Mesothelial cell of epicardium (in vitro differentiated cells): ENCODE measurements at places on chromosomes 12 and 14. TPM values are rescaled to one million over a fixed set of nuclear protein-coding genes. Genes with fewer than 3 reads are reported as not detected.

Gene PPTC7
- total RNA-seq, result 14.2 to 15.3 TPM (median 14.5 TPM) in 3 replicates

Gene CCDC85C
- 82.2 to 85.2 TPM (median 82.3 TPM) in 3 replicates for total RNA-seq

Gene SPRYD4
- total RNA-seq, result 5.7 to 6.0 TPM (median 5.7 TPM) in 3 replicates

DNA sequence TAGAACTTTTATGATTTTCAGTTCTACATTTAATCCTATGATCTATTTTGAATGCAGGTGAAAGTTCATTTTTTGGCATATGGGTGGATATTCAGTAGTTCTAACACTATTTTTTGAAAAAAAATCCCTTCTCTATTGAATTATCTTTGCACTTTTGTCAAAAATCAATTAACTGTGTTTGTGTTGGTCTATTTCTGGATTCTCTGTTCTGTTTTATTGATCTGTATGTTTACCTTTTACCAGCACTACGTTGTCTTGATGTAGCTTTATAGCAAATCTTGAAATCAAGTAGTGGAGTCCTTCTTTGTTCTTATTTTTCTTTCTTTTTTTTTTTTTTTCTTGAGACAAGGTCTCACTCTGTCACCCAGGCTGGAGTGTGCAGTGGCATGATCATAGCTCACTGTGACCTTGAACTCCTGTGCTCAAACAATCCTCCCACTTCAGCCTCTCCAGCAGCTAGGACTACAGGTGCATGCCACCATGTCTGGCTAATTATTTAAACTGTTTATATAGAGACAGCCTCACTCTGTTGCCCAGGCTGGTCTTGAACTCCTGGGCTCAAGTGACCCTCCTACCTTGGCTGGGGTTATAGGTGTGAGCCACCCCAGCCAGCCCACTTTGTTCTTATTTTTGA, 31.9 kb downstream of the SLC39A9 start:
- H3K27ac ChIP-seq, result no peak overlapping the region
- peaks cover 51% of the 10 kb centered on the region for H3K36me3 ChIP-seq
- no peak overlapping the region for H3K4me3 ChIP-seq
- no peak for DNase-seq

GRCh38 chr12:22746720-22747119, 121.7 kb downstream of the ETNK1 start:
- H3K27me3 ChIP-seq, result no peaks in the 10 kb centered on the region
- no peak overlapping the region for H3K4me3 ChIP-seq
- DNase-seq, result no peak
- H3K36me3 ChIP-seq, result no peaks in the 10 kb centered on the region

DNA sequence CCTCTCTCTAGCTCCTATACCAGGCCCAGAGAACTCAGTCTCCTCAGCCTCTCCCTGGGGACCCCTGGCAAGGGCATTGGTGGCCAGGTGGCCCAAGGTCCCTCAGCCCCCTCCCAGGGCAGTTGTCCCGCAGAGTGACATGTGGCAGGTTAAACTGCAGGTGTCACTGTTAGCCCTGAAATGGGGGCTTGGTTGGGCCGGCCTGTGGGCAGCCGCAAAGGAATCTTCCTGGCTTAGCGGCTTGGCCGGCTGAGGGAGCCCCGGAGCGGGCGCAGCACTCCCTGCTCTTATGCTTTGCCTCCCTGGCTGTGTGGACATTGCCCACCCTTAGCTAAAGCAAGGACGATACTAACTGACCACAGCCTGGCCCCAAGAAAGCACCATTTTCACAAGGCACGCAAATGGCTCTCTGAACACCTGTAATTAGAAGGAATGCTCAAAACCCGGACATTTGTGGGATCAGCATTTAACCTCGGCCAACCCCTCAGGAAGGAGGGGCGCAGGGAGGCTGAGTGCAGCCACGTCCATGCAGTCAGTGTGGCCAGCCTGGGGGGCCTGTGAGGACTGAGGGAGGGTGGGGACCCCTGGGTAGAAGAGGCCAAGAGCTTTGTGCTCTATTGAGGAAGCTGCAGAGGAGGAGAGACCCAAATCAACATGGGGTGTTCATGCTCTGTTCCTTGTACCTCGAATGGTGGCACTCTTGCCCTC, 82.2 kb downstream of the PAPOLA start:
- peaks cover 3% of the 10 kb centered on the region for H3K4me1 ChIP-seq
- peaks cover 30% of the 10 kb centered on the region for H3K27me3 ChIP-seq
- peak; percentile 77 for DNase-seq
- H3K36me3 ChIP-seq, result no peaks in the 10 kb centered on the region
- no peak overlapping the region for H3K27ac ChIP-seq
